ENCODE measurements at places on chromosomes 6 and 20.

GRCh38 chr20:507761-508332 is 35.7 kb downstream of the CSNK2A1 start:
- no peak for DNase-seq

- no peak for DNase-seq
These were observed 72.4 kb upstream of the TBC1D7 start for GRCh38 chr6:13400772-13401171.

GRCh38 chr6:66865771-66866170 is 1158.7 kb upstream of the EYS start:
- DNase-seq: no peak

GRCh38 chr6:33079580-33079979 is 3.8 kb downstream of the HLA-DPB1 start:
- DNase-seq: no peak

- DNase-seq: no peak
These were observed 20.8 kb downstream of the NKX2-2 start for GRCh38 chr20:21493049-21493448.

DNA sequence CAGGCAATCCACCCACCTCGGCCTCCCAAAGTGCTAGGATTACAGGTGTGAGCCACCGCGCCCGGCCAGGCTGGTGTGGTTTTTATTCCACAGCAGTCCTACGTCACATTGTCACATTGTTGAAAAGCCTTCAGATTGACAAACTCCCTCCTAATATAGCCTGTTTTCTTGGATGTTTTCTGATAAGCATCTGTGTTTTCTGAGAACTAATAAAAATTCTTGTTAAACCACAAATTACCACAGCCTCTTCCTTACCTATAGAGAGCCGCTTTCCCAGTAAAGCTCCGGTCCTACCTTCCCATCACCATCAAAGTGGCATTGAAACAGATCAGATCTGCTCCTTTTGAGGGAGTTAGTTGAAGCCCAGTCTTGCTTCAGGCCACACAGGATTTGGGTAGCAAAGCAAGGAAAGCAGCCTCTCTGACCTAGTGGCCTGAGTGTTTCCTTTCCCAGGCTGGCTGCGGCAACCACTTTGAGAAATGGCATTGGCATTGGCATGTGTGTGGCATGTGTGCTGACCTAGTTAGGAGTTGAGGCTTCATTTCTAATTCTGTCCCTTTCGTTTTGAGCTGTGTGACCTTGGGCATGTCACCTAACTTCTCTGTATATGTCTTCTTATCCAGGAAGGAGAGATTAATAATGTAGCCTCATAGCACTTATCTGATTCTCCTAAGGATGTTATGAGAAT is 1.7 kb upstream of the PKIG start:
- DNase-seq: no peak

Measured in activated CD4-positive, alpha-beta T cell treated with anti-CD3 and anti-CD28 coated beads for 48 hours (primary cell).